Epithelial cell of proximal tubule (primary cell): ENCODE measurements at places on chromosomes 3 and 15. TPM values are rescaled to one million over a fixed set of nuclear protein-coding genes. Genes with fewer than 3 reads are reported as not detected.

CLDN1 gene
- total RNA-seq: 155 and 169 TPM in 2 replicates

SI gene
- not detected in 2 replicates for total RNA-seq

- no peak for DNase-seq
Observed at GRCh38 chr3:37024820-37025405, 31.6 kb downstream of the MLH1 start.

GRCh38 chr3:193761969-193762368, 169.0 kb downstream of the OPA1 start:
- no peak for DNase-seq

GRCh38 chr3:100209948-100210771, 50.6 kb upstream of the TBC1D23 start:
- no peak for DNase-seq

HOMER2 gene
- total RNA-seq: 41.4 and 48.8 TPM in 2 replicates

BLM gene
- 13.0 and 18.4 TPM in 2 replicates for total RNA-seq

DNA sequence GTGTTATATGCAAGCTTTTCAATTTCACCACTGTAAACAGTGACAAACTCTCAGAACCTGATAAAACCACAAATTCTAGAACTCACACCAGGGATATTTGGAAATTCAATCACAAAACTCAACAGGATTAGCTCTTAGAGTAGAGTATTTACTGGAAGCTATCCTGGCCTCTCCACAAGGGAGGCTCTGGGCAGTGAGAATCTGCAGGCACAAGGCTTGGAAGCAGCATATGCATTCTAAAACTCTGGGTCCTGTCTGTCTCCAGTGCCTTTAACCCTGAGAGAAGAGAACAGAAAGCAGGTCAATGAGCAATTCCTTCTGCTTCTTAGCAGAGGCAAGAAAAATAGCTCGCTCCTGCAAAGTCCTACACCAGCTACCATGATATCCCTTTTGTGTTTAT, 23.4 kb downstream of the PLSCR4 start:
- no peak for DNase-seq

DNA sequence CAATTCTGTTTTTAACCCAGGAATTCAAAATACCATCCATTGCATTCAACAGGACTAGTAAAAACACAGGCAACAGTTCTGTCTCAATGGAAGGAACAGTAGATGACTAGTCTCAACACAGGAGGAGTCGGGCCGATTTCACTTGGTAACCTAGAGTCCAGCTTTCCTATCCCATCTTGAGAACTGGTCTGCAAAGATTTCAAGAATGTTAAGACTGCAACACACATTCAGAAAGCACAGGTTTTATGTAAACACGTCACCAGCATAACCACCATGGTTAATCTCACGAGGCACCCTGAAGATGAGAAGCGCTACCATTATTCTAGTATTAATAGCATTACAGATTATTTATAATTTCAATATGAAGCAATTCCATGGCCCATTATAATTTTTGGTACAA, 22.0 kb downstream of the UQCC5 start:
- DNase-seq: no peak

C3orf85 gene
- total RNA-seq: not detected in 2 replicates

GRCh38 chr3:63295806-63296205, 17.7 kb downstream of the SYNPR start:
- DNase-seq: no peak
